ENCODE measurements at places on chromosomes 7 and 10.

- DNase-seq, result no peak
Measured at GRCh38 chr10:24341371-24341770, 132.4 kb downstream of the KIAA1217 start.

DNA sequence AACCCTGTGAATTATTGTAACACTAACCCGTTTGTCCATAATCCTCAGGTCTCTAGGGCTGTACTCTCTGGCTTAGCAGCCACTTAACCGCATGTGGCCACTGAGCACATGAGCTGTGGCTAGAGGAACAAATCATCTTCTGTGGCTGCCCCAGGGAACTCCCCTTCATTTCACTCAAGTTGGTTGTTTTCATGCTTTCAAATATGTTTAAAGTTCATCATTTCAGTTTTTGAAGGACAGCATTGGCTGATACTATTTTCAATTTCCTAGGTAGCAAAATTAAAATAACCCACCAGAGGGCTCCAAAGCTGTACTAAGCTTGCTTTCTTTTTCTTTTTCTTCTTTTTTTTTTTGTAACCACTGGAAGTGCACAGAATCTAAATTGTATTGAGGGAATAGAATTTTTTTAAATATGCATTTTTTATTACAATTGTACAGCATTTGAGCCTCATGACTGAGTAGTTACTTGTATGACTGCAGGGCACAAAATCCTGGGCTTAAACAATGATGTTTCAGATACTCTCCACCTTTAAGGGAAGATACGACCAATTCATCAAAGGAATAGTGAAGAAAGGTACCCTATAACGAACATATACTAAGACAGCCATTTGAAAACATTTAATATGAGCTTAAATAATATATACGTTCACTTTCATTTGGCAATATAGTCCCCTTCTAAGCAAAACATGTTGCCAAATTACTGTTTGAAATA, 38.6 kb downstream of the MRC1 start:
- no peak for DNase-seq

DNA sequence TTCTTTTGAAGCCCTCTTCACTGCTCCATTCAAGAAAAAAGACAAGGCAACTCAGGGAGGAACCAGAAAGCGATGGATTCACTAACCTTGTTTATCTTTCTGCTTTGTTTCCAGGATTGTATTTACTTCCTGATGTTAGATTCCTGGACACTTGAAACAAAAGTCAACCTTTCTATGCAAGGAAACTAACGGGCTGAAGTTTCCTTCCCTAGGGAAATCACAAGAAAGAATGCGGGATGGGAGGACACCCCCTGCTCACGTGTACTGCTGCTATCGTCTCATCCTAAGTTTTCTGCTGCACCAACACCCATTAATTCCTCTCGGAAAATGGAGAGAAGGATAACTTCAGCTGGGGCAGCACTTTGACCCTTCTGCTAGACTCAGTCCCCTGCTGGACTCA, 50.3 kb downstream of the ELMO1 start:
- no peak for DNase-seq

GRCh38 chr7:137888241-137888640, 41.5 kb upstream of the DGKI start:
- no peak for DNase-seq

GRCh38 chr7:99631295-99632109, 14.8 kb downstream of the ZSCAN25 start:
- DNase-seq, result peak; percentile 52

DNA sequence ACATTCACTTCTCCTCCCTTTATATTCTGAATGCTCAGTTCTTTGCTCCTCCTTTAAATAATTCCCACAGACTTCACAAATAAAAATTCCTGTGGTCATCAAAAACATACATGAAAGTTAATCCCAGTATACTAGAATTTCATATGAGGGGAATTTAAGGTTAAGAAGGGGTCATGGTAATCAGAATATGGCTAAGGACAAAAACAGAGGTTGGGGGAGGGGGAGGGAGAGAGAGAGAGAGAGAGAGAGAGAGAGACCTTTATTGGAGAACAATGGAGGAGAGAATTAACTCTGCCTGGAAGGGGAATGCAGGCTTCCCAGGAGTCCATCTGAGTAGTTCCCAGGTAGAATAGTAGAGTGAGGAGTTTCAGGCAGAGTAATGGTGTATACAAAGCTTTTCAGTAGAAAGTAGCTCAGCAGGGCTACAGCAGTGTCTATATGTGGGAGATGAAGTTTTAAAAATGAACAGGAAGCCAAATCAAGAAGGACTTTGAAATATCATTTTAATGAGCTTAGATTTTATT, 5.2 kb upstream of the CUBN start:
- no peak for DNase-seq

DNA sequence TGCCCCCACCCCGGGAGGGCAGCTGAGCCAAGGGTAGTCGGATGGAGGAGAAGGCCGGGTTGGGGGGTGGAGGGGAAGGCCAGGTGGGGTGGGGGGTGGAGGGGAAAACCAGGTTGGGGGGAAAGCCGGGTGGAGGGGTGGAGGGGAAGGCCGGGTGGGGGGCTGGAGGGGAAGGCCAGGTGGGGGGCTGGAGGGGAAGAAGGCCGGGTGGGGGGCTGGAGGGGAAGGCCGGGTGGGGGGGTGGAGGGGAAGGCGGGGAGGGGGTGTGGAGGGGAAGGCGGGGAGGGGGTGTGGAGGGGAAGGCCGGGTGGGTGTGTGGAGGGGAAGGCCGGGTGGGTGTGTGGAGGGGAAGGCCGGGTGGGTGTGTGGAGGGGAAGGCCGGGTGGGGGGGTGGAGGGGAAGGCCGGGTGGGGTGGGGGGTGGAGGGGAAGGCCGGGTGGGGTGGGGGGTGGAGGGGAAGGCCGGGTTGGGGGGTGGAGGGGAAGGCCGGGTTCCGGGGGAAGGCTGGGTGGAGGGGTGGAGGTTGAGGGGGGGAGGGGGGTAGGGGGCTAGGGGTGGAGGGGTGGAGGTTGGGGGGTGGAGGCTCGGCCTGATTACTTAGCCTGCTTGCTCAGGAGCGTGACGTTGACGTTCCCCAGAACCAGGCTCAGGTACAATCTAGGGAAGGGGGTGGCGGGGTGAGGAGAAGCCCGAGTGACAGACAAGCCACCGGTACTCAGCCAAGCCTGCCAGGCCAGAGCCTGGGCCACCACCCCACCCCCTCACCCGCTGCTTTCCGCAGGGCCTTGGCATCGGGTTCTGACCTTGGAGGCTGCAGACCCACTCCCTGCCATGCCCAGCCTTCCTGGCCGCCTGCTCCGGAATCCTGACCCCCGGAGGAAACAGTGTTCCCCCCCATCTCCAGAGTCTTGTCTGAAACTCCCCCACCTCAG, 5.6 kb downstream of the TMEM120A start:
- no peak for DNase-seq

DNA sequence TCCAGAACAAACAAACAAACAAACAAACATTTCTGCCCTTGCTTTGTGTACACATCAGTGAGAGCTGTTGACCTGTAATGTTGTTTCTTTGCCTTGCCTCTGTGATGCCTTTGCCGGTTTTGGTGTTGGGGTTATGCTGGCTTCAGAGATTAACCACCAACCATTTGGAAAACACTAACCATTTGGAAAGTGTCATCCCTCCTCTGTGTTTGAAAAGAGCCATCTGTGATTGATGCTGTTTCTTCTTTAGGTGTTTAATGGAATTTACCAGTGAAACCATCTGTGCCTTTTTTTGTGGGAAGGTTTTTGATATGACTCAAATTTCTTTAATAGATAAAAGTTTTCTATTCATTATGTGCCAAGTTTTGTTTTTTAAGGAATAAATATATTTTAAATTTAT, 46.5 kb downstream of the INPP5A start:
- DNase-seq, result no peak
